ENCODE measurements at places on chromosomes 1 and 21.

GRCh38 chr1:12359359-12360133 lies 129.7 kb downstream of the VPS13D start:
- no peak for DNase-seq

DNA sequence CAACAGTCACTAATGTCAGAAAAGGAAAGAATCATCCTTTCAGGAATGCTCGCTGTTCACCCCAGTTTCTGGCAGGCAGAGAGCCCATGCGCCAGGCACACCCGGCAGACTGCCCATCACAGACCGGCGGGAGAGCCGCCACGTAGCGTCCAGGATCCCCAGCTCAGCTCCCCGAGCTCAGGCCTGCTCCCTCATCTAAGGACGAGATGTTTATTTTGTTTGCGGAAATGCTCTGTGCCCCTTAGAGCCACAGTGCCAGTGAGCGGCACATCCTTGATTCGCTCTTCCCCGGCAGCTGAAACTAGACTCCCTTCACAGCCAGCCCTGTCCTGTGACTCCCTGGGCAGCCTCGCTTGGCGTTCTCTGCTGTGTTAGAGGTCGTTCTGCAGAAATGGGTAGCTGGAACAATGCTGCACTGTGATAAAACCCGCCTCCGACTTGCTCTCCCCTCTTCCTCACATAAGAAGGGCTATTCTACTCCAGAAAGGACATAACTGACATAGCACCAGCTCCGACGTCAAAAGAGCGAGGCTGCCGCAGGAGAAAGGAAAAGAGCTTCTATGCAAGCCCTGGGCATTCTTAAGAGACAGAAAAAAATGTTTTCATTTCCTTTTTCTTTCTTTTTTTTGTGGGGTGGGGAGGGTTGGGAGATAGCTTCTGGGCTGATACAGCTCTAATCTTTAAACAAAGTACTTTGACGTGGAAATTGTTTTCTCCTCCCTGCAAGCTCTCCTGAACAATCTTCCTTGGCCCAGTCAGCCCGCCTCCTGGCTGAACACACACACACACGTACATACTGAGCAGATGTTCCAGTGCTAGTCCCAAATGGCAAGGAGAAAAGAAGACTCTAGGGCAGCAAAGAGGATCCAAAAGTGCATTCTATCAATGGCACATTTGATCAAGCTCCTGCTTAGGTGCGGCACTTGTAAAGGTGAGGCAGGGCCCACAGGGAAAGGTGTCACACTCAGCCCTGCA lies 37.2 kb downstream of the MRAP start:
- no peak for DNase-seq

GRCh38 chr1:66350001-66350547 lies 183.9 kb upstream of the SGIP1 start:
- DNase-seq, result peak; percentile 76

DNA sequence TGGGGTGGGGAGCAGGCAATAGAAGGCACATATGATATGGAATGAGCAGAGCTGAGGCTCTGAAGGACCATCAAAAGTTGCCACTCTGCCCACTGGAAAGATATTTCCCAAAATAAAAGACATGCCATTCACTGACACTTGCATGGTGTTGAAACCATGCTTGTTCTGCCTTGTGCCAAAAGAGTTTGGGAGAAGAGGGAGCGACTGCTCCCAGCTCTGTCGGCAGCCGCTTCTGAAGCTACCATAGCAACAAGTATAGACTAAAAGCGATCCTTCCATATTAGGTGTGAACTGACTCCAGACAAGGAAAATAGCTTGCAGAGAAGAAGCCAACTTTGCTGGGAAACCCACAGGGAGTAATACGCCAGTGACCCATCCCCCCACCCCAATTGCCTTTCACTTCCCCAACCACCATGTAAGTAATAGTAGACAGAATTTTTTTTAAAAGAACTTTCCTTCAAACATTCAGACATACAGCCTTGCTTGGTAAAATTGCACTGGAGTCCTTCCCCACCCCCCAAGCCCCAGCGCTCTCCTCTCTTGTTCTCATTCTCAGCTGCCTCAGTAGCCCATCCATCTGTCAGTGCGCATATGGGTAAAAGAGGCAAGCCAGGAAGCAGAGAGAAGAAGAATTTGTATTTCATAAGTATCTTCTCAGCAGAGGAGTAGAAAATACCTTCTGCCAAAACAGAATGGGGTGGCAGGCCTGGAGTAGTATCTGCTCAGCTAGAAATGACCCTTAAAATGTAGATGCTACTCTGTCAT lies 263.7 kb downstream of the OMA1 start:
- DNase-seq, result no peak

GRCh38 chr1:1231400-1232207 lies at the start of gene SDF4:
Gene SDF4 (minus strand): TSS chr1:1232001. CDS start chr1:1228772, 3,229 bp downstream.
- DNase-seq, result peak; percentile 97

DNA sequence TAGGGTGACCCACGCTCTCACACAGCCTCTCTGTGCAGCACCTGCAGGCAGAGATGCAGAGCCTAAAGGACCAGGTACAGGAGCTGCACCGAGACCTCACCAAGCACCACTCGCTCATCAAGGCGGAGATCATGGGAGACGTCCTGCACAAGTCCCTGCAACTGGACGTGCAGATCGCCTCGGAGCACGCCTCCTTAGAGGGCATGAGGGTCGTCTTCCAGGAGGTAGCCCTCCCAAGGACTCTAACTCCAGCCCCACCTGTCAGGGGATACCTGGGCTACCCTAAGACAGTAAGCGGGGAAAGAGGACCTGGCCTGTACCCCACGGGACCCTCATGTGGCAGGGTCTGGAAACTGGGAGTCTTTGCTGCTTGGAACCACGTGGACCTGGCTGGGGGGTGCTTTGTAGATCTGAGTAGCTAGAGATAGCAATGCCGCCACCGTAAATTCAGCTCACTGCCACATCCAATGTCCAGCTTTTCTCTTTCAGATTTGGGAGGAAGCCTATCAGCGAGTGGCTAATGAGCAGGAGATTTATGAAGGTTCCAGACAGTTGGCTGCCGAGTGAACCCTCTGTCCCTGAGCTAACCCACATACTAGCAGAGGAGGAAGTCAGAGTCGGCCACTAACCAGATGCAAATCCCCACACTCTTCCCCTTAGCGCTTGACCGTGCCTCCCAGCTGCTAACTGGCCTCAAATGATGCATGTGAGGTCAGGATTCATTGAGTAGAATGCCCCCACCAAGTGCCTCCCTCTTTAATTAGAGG lies 6.5 kb downstream of the RNF207 start:
- DNase-seq, result no peak

GRCh38 chr1:206143537-206144172 lies 26.5 kb upstream of the AVPR1B start:
- DNase-seq, result no peak

GRCh38 chr1:31585736-31586365 lies 9.5 kb downstream of the TINAGL1 start:
- no peak for DNase-seq

DNA sequence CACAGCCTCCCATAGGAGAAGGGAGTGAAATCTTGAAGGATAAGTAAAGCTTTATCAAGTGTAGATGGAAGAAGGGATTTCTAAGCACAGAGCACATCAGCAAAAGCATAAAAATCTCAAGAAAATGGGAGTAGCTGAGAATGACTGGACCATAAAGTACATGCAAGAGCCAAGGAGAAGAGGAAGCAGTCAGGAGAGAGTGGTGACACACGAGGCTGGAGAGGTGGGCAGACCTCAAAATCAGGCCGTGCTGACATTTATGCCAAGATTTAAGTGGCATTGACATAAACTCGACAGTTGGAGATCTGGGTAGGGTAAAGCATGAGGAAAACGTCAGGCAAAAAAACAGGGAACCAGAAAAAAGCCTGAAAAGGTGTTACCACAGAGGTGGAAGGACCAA lies 62.3 kb downstream of the GFI1 start:
- no peak for DNase-seq

- no peak for DNase-seq
Measured at GRCh38 chr1:169367096-169367685, 406 bp downstream of the NME7 start.

- no peak for DNase-seq
Measured at GRCh38 chr1:83999316-83999819, 436 bp upstream of the TTLL7 start.

DNA sequence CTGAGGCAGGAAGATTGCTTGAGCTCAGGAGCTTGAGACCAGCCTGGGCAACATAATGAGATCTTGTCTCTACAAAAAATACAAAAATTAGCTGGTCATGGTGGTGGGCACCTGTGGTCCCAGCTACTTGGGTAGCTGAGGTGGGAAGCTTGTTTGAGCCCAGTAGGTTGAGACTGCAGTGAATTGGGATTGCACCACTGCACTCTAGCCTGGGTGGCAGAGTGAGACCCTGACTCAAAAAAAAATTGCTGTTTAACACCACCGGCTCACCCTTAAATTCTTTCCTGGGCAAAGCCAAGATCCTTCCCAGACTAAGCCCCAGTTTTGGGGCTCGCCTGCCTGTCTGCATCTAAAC lies 6.6 kb upstream of the NSUN4 start:
- no peak for DNase-seq

DNA sequence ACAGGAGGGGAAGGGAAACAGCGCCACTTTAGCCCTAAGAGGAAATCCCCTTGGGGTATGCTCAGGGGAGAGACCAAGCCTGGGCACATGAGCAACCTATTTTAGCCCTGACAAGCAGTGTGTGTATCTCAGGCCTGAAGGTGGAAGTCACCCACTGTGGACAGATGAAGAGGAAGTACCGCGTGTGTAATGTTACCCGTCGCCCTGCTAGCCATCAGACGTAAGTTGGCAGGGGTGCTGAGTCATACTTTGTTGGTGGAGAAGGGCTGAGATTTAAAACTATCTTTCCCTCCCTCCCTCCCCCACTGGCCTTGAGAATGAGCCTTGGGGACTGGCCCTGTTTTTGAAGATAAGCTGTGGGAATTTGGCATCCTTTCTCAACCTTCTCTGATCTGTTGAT lies 11.2 kb downstream of the AGO1 start:
- peak; percentile 75 for DNase-seq

DNA sequence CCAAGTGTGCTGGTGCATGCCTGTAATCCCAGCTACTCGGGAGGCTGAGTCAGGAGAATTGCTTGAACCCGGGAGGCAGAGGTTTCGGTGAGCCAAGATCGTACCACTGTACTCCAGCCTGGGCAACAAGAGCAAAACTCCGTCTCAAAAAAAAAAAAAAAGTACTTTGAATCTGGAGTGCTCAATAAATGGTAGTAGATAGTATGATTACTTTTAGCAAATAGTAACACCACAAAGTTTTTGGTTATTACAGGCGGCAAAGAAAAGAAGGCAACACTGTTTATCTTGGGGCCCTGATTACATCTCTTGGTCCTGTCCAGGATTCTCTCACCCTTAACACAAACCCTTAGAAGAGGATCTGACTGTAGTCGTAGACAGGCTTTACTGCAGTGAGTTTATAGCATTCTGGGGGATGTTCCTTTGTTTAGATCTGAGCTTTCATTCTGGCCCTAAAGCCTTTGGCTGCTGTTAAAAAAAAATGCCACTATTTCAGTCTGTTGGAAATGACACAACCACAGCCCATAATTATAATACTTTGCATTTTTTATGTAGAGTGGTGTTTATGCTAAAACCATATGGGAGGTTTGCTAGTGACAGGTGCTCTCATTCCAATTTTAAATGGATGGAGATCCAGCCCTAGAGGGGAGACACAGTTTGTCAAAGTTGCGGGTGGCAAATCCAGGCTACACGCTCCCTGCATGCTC lies 79.7 kb upstream of the SLC2A1 start:
- no peak for DNase-seq

DNA sequence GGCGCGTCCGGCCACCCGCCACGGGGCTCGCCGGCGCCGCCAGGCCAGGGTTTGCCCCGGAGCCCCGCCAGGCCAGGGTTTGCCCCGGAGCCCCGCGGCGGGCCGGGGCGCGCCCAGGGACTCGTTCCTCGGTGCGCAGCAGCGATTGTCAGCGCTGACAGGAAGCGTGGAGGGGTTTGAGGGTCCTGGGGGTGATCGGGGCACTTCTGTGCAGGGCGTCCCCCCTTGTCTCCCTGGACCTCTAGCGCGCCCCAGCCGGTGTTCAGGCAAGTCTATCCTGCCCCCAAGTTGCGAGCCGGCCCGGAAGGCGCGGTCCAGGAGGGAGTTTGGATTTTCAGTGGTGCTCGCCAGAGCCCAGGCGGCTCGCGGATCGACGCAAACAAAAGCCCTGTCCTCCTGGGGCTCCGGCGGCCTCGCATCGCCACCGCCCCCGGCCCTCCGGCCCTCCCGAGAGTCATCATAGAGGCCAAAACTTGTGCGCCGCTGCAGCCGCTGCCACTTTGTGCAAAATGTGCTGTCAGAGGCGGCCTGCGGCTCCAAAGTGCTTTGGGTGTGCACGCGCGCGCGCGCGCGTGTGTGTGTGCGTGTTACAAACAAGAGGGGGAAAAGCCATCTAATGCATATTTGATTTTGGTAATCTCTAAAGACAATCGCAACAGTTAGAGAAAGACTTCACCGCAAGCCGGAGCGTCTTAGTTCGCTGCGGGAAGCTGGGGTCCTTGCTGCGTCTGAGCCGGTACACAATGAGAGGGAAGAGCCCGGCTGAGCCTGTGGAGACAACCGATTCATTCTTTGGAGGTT lies 1.0 kb downstream of the ROR1 start:
- DNase-seq, result no peak

Data from CD4-positive, alpha-beta T cell treated with Interferon gamma for 1 hour (primary cell).